ENCODE measurements at places on chromosomes 5 and 9.

- DNase-seq = no peak
These were observed 21.7 kb downstream of the FER start for GRCh38 chr5:108769352-108769751.

GRCh38 chr5:100901821-100902341 is 1.2 kb downstream of the ST8SIA4 start:
- no peak for DNase-seq

- DNase-seq = no peak
These were observed 16.8 kb downstream of the PHF2 start for GRCh38 chr9:93593144-93593658.

DNA sequence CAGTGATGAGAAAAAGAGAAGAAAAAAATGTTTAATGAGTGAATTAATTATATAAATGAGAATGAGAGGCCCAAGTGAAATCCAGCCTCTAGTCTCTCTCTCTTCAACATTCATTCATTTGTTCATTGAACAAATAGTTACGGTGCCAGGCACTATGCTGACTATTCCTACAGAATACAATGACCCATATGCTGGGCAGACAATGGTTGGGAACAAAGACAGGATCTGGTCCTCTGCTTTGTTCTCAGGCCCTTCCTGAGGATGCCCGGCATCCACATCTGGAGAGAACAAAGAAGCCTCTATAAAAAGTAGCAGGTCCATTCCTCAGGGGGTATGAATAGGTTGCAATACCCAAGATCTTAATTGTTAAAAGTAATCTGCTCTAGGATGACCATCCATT is 6.9 kb downstream of the ADAM19 start:
- DNase-seq = no peak

DNA sequence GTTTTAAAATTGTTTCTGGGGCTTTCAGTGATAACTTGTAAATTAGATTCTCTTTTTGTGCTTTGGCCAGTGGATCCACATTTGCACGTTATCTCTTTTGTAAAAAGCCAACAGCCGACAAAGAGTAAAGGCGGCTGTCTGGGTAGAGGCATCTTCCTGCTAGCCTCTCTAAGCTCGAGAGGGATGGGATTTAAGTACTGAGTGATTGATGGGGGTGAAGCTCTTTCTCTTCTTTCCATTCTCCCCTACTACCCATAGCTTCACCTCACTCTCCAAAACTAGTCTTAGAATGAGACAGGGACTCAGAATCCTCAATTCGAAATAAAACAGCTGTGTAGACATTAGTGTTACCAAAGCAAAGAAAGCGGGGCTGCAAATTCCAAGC is 3.4 kb downstream of the PBX3 start:
- DNase-seq = no peak

DNA sequence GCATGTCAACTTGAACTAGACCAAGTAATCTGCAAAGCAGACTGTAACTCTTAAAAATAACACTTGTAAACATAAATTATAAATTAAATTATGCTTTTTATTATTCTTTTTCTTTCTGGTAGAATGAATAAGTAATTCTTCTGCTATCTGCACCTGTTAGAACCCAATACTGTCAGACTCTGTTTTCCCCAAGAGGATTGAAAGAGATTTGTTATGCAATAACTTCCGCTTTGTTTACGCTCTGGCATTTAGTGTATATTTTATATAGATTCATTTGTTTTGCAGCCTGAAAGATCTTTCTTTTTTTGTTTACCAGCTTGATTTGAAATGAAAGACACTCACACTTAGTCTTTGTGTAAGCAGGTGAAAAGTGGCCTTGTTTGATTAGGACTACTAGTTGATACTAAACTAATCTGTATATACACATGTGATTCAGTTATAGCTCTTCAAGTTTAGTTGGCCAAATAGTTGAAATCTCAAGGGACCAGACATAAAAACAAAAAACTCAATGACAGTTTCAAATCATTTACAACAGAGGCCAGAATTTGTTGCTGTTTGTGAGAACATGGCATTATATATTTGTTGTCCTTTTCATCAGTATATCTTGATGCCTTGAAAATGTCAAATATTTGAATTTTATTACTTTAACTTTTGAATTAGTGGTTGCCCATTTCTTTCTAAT is 155.8 kb downstream of the PBX3 start:
- no peak for DNase-seq

DNA sequence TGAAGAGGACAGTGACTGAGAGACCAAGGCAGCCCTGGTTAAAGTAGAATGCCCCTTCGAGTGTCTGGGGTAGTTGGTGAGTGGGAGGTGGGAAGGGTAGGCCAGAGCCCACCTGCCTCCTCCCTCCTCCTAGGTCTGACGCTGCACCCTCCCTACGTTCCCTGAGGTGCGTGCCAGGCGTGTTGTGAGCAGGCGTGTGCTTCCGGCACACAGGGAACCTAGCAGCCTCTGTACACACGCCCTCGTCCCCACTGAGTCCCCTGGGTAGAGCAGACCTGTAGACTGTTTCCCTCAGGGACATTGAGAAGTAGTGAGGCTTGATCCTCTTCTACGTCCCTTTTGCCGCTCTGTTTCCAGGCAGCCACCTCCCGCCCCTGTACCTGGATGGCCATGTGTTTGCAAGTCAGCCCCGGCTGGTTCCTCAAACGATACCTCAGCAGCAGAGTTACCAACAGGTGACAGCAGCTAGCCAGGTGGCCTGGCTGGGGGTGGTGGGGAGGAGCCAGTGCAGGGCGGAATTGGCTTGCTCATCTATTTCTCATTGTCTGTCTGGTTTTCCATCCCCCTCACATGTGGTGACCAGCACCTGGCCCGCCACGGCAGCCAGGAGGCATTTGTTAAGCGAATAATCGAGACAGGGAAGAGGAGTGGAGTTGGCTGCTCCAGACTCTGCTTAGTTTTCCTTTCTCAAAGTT is 16.8 kb upstream of the POMT1 start:
- no peak for DNase-seq

GRCh38 chr9:137486141-137486490 is 27.0 kb upstream of the NSMF start:
- DNase-seq = no peak

GRCh38 chr5:1199649-1200494 is 1.5 kb upstream of the SLC6A19 start:
- DNase-seq = no peak

DNA sequence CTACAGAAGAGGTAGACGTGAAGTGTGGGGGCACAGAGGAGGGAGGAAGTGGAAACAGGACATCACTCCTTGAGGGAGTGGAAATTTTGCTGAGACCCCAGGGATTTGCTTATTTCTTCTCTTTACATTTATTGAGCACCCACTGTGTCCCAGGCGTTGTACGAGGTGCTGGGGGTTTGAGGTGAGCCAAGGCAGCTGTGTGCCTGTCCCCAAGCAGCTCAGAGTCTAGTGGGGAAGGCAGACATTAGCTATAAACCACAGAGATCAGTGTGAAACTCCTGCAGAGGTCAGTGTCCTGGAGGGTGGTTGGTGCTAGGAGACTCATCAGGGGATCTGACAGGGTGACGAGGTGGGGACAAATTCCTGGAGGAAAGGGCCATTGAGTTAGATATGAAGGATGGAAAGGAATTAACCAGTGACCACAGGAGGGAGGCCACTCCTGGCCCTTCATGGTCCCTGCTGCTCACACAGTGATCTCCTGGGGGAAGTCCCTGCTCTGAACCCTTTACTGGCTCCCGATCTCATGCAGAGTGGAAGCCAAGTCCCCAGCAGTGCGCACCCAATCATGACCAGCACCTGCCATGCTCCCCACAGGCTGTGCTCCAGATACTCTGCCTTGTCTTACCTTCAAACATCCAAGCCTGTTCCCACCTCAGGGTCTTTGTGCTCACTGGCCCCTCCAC is 3.4 kb upstream of the CXCL14 start:
- no peak for DNase-seq

GRCh38 chr5:55993731-55994494 is 850 bp downstream of the IL6ST start:
- no peak for DNase-seq

- DNase-seq = no peak
These were observed 59.0 kb downstream of the PTTG1 start for GRCh38 chr5:160480652-160481051.

GRCh38 chr5:56757077-56757476 is 58.3 kb upstream of the MAP3K1 start:
- no peak for DNase-seq

All from heart right ventricle (tissue), 16 donors.